ENCODE measurements at places on chromosomes 5 and 9.

DNA sequence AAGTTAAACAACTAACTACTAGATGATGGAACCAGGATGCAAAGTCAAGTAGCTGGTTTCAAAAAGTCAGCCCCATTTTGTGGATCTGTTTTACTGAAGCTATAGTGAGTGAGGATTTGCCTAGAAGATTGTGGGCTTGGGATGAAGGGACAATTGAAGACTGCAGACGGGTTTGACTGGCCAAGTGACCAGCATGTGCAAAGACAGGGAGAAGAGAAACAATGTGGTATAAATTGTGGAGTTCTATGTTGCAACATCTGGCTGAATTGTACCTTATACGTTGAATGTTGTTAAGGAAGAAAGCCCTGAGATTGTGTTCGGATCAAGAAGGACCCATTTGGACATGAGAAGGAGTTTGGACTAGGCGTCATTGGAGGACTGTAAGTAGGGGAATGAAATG lies 101.8 kb downstream of the MAT2B start:
- DNase-seq = no peak

GRCh38 chr5:170070556-170071412 lies 34.9 kb upstream of the FOXI1 start:
- peak; percentile 11 for DNase-seq

GRCh38 chr5:94524841-94525697 lies 93.3 kb downstream of the KIAA0825 start:
- no peak for DNase-seq

DNA sequence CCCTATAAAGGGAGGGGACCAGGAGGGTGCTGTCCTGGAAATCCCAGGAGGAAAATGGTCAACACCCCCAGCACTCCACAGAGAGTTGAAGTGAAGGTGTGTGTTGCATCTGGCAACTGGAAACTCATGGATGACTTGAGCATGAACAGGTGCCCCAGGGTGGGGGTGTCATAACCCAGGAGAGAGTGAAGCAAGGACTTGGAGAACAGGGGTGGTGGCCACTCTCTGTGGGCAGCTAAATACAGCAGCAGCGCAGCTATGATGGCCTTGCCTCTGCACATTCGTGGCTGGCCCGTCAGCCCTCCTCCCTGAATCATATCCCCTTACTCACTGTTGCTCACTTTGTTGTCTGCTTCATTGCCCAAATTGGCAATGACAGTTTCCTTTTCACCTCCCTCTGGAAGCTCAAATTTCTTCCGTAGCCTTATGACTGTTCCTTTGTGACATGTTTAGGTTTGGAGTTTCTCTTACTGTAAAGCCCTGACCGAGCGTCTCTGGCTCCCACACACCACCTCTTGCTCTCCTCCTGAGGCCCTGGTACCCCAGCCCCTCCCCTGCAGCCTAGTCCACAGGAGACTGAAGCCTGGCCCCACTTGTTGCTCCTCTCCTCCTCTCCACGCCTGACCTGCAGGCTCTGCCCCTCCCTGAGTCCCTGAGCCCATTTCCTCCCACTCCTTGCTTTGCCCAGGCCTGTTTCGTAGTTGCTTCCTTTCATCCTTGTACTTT lies 185.8 kb downstream of the CD180 start:
- peak; percentile 44 for DNase-seq

DNA sequence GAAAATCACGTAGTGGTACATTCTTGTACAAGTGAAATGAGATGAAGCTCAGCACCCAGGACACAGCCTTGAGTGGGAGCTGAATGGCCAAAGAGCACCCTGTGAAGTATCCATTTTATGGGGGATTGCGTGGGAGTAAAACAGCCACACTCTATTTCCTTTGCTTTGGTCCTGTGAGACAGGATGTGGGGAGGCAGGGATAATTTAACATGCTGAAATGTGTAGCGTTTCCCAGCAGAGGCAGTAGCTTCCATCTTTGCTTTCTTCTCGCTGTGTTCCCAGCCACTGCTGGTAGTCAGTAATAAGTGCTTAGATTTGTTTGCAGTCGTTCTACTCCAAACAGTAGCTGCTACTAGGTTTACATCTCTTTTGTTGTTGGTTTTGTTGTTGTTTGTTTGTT lies 4.4 kb downstream of the IL31RA start:
- no peak for DNase-seq

- no peak for DNase-seq
These were observed 426.7 kb upstream of the FTMT start for GRCh38 chr5:121424976-121425375.

GRCh38 chr9:86614871-86615849 lies 260.9 kb upstream of the TUT7 start:
- no peak for DNase-seq

DNA sequence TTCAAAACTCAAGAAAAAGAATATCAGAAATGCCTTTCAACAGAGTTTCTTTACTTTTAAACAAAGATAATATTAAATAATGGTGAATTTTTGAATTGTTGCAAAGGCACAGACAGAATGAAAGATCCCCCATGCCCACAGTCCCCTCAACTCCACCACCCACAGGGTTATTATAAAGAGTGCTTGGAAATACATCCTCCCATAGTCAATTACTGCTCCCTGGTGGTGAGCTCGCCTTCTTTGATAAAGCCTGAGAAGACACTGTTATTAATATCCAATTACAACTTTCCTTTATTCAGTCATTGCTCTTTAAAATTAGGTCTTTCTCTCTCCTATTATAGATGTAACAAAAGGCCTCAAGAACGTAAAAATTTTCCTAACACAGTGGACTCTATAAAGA lies 490.2 kb upstream of the RORB start:
- no peak for DNase-seq

- DNase-seq = no peak
These were observed 13.0 kb downstream of the CLPTM1L start for GRCh38 chr5:1331861-1332405.

- DNase-seq = no peak
These were observed 151.4 kb downstream of the ICE1 start for GRCh38 chr5:5573798-5574380.

DNA sequence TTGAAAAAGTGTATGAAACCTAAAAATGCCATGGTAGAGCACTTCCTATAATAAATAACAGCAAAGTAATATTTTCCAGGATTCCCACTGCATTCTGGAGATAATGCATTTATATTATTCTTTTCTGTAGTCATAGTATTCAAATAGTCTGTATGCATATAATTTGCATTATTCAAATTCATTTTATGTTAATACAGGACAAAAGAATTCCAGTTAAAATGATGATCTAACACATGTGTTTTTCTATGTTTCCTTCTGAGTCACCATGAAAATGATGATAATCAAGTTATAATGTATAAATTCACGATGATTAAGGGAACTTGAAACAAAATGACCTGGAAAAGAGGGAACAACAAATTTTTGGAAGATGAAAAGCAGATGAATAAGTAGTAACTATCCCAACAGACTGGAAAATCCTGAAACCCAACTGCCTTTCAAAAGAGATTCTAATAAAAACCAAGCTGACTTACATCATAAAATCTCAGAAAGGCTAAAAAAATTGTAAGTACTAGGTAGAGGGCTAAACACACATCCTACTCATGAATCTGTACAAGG lies 358.6 kb upstream of the PAPPA start:
- DNase-seq = no peak

- no peak for DNase-seq
These were observed 204.9 kb downstream of the LRRC70 start for GRCh38 chr5:62783374-62784057.

DNA sequence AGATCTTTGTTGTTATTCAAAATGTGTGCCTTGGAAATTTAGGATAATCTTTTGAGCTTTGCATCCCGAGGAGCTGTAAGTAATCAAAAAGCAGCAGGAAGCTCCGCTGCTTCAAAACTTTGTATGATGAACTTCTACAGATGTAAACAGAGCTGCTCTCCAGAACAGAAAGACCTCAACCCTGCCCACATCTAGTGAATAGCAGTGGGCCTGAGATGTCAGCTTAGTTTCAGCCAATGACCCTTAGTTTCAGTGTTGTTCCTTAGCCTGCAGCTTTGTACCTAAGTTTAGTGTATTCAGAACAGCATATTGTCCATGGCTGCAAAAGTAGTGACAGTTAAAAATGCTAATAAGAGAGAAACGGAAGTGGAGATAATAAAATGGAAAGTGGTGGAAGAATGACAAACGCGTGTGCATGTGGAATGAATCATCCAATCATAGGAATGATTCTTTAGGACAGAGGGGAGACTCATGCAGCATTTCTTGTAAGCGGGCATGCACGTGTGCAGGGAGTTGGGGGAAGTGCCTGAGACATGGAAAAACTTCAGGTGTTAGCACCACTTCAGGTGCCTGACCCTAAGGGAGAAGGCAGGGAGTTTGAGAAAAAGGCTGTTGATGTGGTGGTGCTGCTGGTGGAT lies 24.9 kb downstream of the SNX24 start:
- DNase-seq = no peak

- no peak for DNase-seq
These were observed 75.7 kb downstream of the TEK start for GRCh38 chr9:27184556-27185351.

- DNase-seq = no peak
These were observed 70.4 kb downstream of the CRB2 start for GRCh38 chr9:123426406-123426805.

Data from activated T-cell treated with anti-CD3 and anti-CD28 coated beads for 48 hours (primary cell).